ENCODE measurements at places on chromosomes 12 and 14.

- no peak for DNase-seq
These were observed 7.4 kb downstream of the GTSF1 start for GRCh38 chr12:54465857-54466523.

GRCh38 chr12:51082561-51083125 lies 753 bp downstream of the CSRNP2 start:
- DNase-seq: peak; percentile 42

GRCh38 chr12:127238107-127238506 lies 1028.9 kb upstream of the TMEM132C start:
- DNase-seq: peak; percentile 42

- no peak for DNase-seq
These were observed 1084.8 kb upstream of the ATXN7L3B start for GRCh38 chr12:73452672-73453469.

- DNase-seq: no peak
These were observed 18.7 kb downstream of the FLVCR2 start for GRCh38 chr14:75597149-75597548.

GRCh38 chr14:24954037-24954699 lies 95.8 kb downstream of the STXBP6 start:
- no peak for DNase-seq

- no peak for DNase-seq
These were observed 126.0 kb upstream of the FRMD6 start for GRCh38 chr14:51525739-51526138.

GRCh38 chr12:66269757-66270383 lies 32.4 kb upstream of the HELB start:
- peak; percentile 70 for DNase-seq

- no peak for DNase-seq
These were observed 31.7 kb downstream of the LRTM2 start for GRCh38 chr12:1852076-1852475.

DNA sequence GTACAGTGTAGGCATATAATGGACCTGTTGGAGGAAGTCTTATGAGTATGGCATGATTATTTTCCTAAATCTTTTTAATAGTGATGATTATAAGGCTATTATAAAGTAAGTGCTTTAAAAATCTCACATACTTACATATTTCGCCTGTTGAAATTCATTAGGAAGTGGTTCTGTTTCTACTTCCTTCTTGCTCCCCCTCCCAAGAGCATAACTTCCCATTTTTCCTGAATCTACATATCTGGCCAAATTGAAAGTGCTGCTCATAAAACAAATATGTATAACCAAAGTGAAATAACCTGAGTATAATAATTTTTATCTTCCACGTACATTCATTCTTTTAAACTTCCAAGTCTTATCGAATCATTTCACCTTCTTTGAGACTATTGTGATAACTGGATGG lies 455.6 kb upstream of the SEL1L start:
- no peak for DNase-seq

GRCh38 chr12:75754698-75755097 lies 243.3 kb upstream of the KRR1 start:
- DNase-seq: no peak

GRCh38 chr12:2754208-2754607 lies 40.6 kb upstream of the FKBP4 start:
- DNase-seq: no peak

GRCh38 chr14:89371585-89372511 lies 45.2 kb downstream of the FOXN3 start:
- DNase-seq: no peak

DNA sequence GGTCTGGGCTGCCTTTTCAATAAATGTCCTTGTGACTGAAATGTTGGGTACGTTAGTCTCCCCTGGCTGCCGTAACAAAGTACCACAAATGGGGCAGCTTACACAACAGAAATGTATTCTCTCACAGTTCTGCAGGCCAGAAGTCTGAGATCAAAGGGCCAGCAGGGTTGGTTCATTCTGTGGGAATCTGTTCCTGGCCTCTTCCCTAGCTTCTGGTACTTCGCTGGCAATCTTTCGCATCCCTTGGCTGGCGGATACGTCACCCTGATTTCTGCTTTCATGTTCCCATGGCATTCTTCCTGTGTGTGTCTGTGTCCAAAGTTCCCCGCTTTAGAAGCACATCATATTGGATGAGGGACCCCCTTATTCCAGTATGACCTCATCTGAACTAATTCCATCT lies 95.8 kb upstream of the NCOR2 start:
- no peak for DNase-seq

- peak; percentile 65 for DNase-seq
These were observed 24.2 kb downstream of the CHST11 start for GRCh38 chr12:104480826-104481440.

GRCh38 chr14:50813544-50813863 lies 17.5 kb downstream of the NIN start:
- DNase-seq: peak; percentile 54

- DNase-seq: no peak
These were observed 18.3 kb upstream of the OXA1L start for GRCh38 chr14:22748206-22748605.

DNA sequence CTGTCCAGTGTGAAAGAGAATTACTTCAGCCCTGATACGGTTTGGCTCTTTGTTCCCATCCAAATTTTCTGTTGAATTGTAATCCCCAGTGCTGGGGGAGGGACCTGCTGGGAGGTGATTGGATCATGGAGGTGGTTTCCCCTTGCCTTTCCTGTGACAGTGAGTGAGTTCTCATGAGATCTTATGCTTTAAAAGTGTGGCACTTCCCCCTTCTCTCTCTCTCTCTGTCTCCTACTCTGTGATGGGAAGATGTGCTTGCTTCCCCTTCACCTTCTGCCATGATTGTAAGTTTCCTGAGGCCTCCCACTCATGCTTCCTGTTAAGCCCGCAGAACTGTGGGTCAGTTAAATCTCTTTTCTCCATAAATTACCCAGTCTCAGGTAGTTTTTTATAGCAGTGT lies 5.5 kb upstream of the SLC15A5 start:
- no peak for DNase-seq

DNA sequence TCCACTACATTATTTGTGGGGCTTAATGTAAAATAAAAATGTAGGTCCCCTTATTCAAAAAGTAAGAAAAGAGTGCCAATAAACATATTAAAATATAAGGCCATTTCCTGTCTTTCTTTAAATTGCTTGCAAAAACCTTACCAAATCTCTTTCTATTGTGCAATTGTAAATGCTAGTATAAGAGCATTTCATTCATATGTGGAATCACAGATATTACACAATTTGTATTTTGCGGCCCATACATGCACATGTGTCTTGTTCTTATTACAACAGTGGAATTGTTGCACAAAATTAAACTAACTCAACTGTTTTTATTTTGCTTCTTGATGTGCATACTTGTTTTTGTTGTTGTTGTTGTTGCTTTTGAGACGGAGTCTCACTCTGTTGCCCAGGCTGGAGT lies 20.1 kb upstream of the CRADD start:
- DNase-seq: peak; percentile 60

DNA sequence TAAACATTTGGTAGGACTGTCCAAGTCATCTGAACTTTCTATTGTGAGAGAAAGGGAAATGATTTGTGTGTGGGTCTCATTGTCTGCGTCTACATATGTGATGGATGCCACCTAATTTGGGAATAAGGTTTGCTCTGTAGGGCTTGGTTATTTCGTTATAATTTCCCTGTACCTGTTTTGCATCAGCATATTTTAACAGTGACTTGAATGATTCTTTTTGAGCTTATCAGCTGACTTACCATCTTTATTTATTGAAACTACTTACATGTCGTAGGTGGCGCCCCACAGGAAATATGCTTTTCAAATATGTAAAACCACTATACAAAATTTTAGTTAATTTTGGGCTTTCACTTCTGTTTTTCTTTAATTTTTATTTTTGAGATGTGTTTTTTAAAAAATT lies 56.5 kb upstream of the BCAT1 start:
- DNase-seq: no peak

DNA sequence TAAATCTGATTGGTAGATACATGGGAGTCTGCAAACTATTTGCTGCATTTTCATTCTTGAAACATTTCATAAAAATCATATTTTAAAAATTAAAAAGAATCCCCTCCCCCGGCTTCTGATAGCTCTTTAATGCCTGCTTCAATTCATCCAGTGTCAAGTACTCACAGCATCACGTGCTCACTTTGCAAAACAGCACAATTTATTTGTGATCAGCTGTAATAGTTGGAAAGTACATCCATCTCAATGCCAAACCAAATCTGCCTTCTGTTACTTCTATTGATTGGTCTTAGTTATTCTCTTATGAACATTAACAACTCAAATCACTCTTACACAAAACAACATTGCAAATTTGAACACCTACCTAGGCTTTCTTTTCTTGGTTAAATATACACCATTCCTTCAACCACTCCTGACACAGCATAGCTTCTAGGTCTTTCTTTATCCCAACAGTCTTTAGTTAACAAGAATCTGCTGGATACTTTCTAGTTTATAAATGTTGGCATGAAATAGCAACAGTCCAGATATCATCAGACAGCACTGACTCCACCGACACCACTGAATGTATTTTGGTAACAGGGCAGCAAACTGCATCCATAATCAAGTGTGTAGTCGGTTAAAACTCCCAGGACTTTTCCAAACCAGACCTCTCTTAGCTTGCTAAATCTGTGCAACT lies 58.0 kb downstream of the PARP11 start:
- no peak for DNase-seq

GRCh38 chr12:74586251-74586650 lies 48.6 kb downstream of the ATXN7L3B start:
- DNase-seq: no peak

GRCh38 chr12:5516371-5517241 lies 84.7 kb downstream of the NTF3 start:
- DNase-seq: no peak

- DNase-seq: no peak
These were observed 81.5 kb upstream of the OSBPL8 start for GRCh38 chr12:76641073-76641472.

- DNase-seq: no peak
These were observed 165.4 kb upstream of the PWP1 start for GRCh38 chr12:107519906-107520859.

DNA sequence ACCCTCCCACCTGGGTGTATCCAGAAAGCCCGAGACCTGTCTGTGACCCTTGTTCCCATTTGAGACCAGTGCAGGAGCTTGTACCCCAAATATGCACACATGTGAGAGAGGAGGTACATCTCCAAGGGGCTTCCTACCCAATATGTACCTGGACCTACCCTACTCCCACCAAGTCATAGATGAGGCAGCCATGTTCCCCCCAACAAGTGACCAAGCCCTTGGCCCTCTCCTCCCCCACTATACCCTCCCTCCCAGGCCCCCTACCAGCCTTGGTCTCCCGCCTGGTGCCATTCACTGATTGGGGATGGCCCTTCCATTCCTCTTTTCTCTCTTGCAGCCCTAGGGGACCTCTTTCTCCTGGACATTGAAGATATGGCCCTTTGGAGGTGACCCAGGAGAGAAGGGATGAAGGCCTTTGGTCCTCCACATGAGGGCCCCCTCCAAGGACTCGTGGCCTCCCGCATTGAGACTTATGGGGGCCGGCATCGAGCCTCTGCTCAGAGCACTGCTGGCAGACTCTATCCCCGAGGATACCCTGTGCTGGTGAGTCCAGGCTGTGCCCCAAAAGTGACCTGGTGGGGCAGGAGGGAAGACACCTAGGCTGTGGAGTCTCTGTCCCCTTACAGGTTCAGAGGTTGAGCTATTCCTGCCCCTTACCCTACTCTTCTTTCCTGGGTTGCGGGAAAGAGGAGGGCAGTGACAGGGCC lies 1.5 kb downstream of the PLEKHG6 start:
- DNase-seq: no peak

- no peak for DNase-seq
These were observed 82.3 kb downstream of the DENND5B start for GRCh38 chr12:31508436-31509150.

DNA sequence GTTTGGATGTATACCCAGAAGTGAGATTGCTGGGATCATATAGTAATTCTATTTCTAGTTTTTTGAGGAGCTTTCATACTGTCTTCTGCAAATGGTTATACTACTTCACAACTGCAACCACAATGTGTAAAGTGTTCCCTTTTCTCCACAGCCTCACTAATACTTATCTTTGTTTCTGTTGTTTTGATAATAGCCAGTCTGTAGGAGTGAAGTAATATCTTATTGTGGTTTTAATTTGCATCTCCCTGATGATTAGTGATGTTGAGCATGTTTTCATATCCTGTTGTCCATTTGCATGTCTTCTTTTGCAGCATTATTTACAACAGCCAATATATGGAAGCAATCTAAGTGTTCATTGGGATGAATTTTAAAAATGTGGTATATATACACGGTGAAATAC lies 29.9 kb downstream of the GABARAPL1 start:
- no peak for DNase-seq

DNA sequence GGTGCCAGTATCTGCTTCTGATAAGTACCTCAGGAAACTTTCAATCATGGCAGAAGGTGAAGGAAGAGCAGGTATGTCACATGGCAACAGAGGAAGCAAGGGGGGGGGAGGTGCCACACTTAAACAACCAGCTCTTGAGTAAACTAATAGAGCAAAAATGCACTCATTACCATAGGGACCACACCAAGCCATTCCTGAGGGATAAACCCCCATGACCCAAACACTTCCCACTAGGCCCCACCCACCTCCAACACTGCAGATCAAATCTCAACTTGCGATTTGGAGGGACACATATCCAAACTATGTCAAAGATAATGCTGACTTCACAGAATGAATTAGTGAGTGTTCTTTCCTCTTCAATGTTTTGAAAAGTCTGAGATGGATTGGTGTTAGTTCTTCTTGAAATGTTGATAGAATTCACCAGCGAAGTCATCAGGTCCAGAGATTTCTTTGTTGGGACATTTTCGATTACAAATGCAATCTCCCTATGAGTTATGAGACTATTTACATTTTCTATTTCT lies 16.6 kb downstream of the TFCP2 start:
- no peak for DNase-seq

GRCh38 chr12:64950711-64951298 lies 126.4 kb downstream of the TBC1D30 start:
- no peak for DNase-seq

GRCh38 chr12:42679466-42679865 lies 89.9 kb upstream of the PRICKLE1 start:
- DNase-seq: no peak

- DNase-seq: peak; percentile 59
These were observed 1.3 kb downstream of the ESYT1 start for GRCh38 chr12:56129206-56129941.

DNA sequence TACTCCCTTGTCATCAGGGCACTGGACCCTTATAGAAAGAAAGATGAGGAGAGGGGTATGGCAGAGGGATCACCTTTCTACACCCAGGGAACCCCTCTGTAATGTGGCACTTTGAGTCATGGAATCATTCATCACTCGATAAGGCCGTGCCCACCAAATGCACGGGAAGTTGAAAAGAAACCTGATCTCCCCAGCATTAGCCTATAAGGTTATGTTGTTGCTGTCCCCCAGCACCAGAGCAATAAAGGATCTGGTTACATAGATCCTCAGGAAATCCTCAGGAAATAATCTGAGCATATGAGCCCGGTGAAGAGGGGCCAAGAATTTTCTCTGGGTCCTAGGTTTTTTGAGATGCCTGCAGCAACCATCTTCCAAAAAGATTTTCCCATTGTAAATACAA lies 148.8 kb upstream of the CRY1 start:
- DNase-seq: no peak

- peak; percentile 53 for DNase-seq
These were observed 17.8 kb downstream of the STK38L start for GRCh38 chr12:27261866-27262265.
